ENCODE measurements at places on chromosomes 7 and 10. TPM values are rescaled to one million over a fixed set of nuclear protein-coding genes. Genes with fewer than 3 reads are reported as not detected.

The ASB10 gene
- not detected for total RNA-seq

The FXYD4 gene
- total RNA-seq: not detected

The SYT15B gene
- not detected for total RNA-seq

The GJD4 gene
- total RNA-seq: not detected

The GALNT17 gene
- total RNA-seq: not detected

The HHEX gene
- total RNA-seq: 2.8 TPM

The SPOCK2 gene
- total RNA-seq: 2.0 TPM

The TRIM50 gene
- total RNA-seq: not detected

All from bronchial smooth muscle cell (primary cell).